Fibroblast of the aortic adventitia (primary cell): ENCODE measurements at places on chromosomes 6 and 20. TPM values are rescaled to one million over a fixed set of nuclear protein-coding genes. Genes with fewer than 3 reads are reported as not detected.

C6orf89 gene
- total RNA-seq = 23.8 and 58.2 TPM in 2 replicates

FLRT3 gene
- total RNA-seq = 0.54 and 5.9 TPM in 2 replicates

CAGE1 gene
- total RNA-seq = 0.33 and 0.36 TPM in 2 replicates

TOX2 gene
- 0.74 and 5.2 TPM in 2 replicates for total RNA-seq

NHLRC1 gene
- 2.1 and 3.0 TPM in 2 replicates for total RNA-seq

C20orf141 gene
- total RNA-seq = not detected in 2 replicates

RAET1L gene
- total RNA-seq = not detected in 2 replicates

REM1 gene
- 0.16 TPM in 1 of 2 replicates, not detected in the other for total RNA-seq

TMC2 gene
- not detected in 2 replicates for total RNA-seq

TNXB gene
- total RNA-seq = 54.0 and 315 TPM in 2 replicates

IYD gene
- total RNA-seq = under 0.01 TPM in 1 of 2 replicates, not detected in the other

DLL1 gene
- total RNA-seq = 0.09 and 4.9 TPM in 2 replicates

FNDC11 gene
- total RNA-seq = 0.25 and 0.45 TPM in 2 replicates

RAB44 gene
- total RNA-seq = not detected in 2 replicates

BYSL gene
- total RNA-seq = 4.2 and 14.2 TPM in 2 replicates

TINAG gene
- not detected in 2 replicates for total RNA-seq

PSORS1C2 gene
- total RNA-seq = not detected in 2 replicates

C20orf144 gene
- 0.16 and 0.18 TPM in 2 replicates for total RNA-seq

ARG1 gene
- total RNA-seq = not detected in 2 replicates

CST4 gene
- not detected in 2 replicates for total RNA-seq

KCNK15 gene
- 4.2 and 8.5 TPM in 2 replicates for total RNA-seq

APCDD1L gene
- 1.6 and 20.8 TPM in 2 replicates for total RNA-seq

PRSS16 gene
- total RNA-seq = not detected in 2 replicates

EPPIN gene
- not detected in 2 replicates for total RNA-seq

LY6G5C gene
- total RNA-seq = 1.1 TPM in 1 of 2 replicates, not detected in the other
